Skin of body (tissue), 3 donors: ENCODE measurements at places on chromosomes 12 and 14. TPM values are rescaled to one million over a fixed set of nuclear protein-coding genes. Genes with fewer than 3 reads are reported as not detected.

The PLA2G1B gene
- total RNA-seq = not detected

The GPR135 gene
- 3.2 TPM for total RNA-seq

The PRH2 gene
- total RNA-seq = not detected

The OTX2 gene
- total RNA-seq = not detected
